ENCODE measurements at places on chromosomes 12 and 14.
A peak's percentile ranks its signal among the peaks of the same experiment; 100 is the strongest.

DNA sequence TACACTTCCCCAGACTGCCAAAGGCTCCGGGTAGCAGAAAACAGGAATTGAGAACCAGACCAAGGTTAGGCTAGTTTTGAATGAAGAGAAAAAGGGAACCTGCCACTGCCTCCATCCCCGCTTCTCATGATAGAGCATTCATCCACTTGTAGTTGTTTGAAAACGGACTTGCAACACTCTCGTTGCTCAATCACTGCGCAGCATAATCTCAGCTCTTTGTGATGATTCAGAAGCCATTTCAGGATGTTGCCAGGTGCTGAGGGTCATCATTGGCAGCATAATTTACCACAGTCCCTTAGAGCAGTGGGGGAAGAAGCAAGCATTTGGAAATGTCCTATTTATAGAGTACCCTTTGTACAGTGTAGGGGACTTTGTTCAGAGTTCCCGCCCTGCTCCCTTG, 25.6 kb downstream of the KCNK13 start:
- DNase-seq, result peak; percentile 87

- peak; percentile 24 for DNase-seq
Observed at GRCh38 chr12:91072931-91073330, 15.1 kb upstream of the KERA start.

DNA sequence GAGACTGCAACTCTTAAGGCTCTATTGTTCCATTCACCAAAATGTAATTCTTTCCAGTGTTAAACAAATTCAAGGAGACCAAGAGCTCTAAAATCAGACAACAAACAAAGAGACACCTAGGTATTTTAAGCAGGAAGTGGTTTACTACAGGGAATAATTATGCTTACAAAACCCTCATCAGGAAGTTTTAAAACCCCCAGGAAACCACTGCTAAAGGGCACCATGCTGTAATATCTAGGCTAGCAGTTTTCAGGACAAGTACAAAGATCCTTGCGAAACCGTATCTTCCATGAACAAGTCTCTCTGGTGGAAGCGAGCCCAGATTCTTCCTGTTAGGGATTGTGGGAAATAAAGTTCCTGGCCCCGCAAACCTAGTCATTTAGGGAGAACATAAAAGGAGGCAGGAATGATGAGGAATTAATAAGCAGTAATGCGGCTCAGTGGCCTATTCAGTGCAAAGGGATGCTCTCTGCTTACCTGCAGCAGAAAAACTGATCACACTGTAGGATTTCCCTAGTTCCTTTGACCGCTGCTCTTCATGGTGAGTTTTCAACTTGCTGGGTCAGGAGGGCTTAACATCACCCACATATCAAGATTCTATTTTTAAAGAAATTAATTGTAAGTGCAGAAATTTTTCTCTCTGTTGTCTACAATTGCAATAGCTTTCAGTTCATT, 42.8 kb downstream of the ACSM4 start:
- DNase-seq, result no peak

- DNase-seq, result peak; percentile 74
Observed at GRCh38 chr12:42421844-42422779, 96.1 kb downstream of the PPHLN1 start.

DNA sequence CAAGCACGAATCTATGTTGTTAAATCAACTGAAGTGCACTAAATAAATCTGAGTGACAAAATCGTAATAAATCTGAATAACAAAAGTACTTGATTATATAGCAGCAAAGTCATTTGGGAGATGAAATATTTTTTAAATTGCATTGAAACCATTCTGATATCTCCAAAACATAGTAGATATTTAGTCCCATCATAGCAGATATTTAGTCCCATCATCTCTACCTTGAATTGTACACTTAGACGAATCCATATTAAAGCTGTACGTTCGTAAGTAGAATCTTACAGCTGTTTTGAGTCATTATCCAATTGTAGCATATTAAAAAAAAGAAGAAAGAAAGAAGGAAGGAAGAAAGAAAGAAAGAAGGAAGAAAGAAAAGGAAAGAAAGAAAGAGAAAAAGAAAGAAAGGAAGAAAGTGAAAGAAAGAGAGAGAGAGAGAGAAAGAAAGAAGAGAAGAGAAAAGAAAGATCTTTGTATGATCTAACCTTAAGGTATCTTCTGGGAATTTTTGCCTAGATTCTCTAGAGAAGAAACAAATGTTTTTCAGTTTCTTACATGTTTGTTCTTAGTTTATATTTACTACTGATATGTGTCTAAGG, 2.6 kb downstream of the DCN start:
- no peak for DNase-seq

GRCh38 chr12:4039931-4040330, 166.7 kb upstream of the PARP11 start:
- no peak for DNase-seq

DNA sequence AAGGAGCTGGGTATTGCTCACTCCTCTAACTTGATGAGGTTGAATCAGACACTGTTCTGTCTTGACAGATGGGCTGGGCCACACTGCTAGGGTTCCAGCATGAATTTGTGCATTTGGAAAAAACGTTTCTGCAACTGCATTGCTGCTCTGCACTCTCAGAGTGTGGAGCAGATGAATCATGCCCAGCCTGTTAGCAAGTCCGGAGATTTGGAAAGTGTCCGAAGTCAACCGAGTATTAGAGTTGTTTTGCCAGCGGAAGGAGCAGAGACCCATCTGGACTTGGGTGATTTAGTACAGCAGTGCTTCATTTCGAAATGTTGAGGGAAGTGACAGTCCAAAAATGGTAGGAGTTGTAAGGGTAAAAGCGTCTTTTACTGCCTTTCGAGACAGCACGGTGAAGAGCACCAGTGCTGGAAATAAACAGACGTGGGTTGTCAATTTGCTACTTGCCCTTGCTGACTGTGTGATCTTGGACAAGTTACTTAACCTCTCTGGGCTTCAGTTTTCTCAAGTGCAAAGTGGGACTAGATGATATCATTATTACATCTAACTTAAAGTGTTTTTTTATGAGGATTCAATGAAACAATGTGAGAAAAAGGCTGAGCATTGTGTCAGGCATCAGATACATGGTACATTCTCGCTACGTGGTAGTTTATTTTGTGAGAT, 139.5 kb downstream of the CHST11 start:
- peak; percentile 92 for DNase-seq

- DNase-seq, result no peak
Observed at GRCh38 chr12:133105620-133106019, 24.5 kb downstream of the ZNF891 start.

- DNase-seq, result peak; percentile 84
Observed at GRCh38 chr12:103868215-103868614, 27.2 kb upstream of the NT5DC3 start.

Measured in astrocyte (in vitro differentiated cells and primary cell).